ENCODE measurements at places on chromosomes 6 and 20.

DNA sequence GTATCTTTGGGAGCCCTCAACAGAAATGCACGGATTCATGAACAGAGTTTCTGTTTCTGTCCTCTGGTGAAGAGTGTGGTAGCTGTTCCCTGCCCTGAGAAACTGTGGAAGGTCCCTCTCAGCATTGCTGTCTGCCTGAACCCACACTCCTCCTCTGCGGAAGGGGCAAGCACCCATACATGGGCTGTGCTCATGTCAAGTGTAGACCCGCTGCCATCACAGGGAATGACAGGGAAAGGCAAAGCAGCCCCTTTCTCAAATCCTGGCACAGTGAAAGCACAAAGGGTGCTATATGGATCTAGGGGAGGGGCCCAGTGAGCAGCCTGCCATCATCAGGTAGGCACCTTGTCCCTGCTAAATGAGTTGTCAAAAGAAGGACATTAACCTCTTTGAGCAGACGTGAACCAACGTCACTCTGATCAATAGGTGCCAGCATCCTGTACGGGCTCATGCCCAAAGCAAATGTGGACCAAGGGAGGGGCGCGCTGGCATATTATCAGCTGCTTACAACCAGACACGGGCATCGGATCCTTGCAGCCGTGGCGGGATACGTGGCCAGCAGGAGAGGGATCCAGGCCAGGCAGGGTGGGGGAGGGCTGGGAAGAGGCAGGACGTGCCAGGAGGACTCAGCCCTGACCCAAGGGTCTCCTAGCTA lies 231.2 kb upstream of the PMEPA1 start:
- no peak for DNase-seq

DNA sequence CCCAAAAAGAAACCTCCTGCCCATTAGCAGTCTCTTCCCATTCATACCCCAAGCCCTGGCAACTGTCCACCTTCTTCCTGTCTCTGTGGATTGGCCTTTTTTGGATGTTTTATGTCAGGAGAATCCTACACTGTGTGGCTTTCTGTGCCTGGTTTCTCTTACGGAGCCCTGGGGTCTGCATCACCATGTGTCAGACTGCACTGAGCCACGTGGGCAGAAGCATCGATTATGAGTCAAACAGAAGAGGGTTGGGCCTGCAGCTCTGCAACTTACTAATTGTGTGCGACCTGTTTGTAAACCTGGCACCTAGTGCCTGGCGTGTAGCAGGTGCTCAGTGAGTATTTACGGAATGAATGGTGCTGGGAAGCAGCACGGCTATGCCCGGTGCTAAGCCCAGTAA lies 62.6 kb downstream of the IGF2R start:
- DNase-seq = no peak

DNA sequence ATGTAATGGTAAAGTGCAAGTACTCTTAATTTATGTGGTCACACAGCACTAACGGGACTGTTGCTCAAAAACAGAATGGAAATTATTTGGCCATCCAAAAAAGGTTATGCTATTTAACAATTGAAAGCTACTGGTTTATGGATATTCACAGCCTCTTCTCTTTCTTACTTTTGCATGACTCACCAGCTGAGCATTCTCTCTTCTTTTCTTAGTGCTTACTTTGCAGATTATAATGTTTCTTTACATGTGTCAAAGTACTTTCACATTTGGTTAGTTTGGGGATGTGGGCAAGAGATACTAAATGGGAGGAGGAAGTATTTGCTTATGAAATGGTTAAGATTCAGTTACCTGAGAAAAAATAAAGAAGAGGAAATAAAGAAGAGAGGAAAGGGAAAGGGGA lies 610.5 kb downstream of the HTR1B start:
- DNase-seq = no peak

- DNase-seq = no peak
Observed at GRCh38 chr20:60306105-60306504, 347.9 kb downstream of the CDH26 start.

DNA sequence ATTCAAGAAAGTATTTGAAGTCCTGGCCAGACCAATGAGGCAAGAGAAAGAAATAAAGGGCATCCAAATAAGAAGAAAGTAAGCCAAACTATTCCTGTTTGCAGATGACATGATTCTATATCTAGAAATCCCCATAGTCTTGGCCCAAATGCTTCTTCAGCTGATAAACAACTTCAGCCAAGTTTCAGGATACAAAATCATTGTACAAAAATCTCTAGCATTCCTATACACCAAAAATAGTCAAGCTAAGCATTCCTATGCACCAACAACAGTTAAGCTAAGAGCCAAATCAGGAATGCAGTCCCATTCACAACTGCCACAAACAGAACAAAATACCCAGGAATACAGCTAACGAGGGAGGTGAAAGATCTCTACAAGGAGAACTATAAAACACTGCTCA lies 60.1 kb upstream of the PHIP start:
- no peak for DNase-seq

GRCh38 chr6:166202321-166202733 lies 34.7 kb upstream of the TBXT start:
- DNase-seq = no peak

GRCh38 chr20:52953020-52953419 lies 19.1 kb upstream of the TSHZ2 start:
- no peak for DNase-seq

- DNase-seq = no peak
Observed at GRCh38 chr20:45835825-45836224, 2.2 kb downstream of the SNX21 start.

GRCh38 chr6:36829919-36830544 lies 9.2 kb downstream of the CPNE5 start:
- no peak for DNase-seq

DNA sequence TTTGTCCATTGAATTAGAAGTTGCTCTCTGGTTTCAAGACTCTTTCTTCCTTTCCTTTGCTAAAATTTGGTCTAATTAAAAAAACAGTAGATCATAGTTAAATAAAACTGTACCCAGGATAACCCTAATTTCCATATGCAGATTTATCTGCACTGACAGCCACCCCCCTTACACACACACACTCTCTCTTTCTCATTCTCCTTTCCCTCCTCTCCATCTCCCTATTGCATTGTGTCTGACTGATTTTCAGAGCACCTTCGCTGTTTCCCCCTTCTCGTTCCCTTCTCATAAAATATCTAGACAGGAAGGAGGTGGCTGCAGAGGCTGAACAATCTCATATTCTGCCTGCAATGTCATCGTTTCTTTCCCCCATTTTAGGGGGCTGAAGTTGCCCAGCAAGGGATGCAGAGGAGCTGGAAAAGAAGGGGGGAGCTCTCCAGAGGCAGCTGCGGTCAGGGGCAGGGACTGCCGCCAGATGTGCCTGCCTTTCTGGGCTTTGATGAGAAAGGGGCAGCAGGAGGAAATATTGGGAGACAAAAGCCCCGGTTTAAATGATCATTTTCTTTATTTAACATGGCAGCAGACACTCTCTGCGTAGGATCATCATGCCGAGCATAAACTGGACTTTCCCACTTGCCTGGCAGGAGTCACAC lies 22.5 kb upstream of the MMS22L start:
- DNase-seq = no peak

DNA sequence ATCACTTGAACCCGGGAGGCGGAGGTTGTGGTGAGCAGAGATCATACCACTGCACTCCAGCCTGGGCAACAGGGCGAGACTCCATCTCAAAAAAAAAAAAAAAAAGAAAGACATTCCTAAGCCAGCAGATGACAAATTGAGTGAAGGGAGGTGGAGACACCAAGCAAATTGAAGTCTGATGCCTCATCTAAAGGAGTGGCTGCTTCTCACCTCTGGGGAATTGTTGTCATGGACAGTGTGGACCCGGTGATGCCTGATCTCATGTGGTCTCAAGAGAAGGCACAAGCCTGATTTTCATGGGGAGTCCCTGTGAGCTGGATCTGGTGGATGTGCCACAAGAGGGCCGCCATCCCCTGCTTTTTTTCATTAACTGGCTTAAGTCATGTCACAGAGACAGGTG lies 272.0 kb downstream of the ZNF217 start:
- no peak for DNase-seq

GRCh38 chr6:168648240-168649125 lies 207.5 kb downstream of the SMOC2 start:
- no peak for DNase-seq

- DNase-seq = no peak
Observed at GRCh38 chr6:144718431-144718830, 433.3 kb downstream of the UTRN start.

GRCh38 chr20:49969234-49969633 lies 13.5 kb upstream of the SNAI1 start:
- DNase-seq = no peak

DNA sequence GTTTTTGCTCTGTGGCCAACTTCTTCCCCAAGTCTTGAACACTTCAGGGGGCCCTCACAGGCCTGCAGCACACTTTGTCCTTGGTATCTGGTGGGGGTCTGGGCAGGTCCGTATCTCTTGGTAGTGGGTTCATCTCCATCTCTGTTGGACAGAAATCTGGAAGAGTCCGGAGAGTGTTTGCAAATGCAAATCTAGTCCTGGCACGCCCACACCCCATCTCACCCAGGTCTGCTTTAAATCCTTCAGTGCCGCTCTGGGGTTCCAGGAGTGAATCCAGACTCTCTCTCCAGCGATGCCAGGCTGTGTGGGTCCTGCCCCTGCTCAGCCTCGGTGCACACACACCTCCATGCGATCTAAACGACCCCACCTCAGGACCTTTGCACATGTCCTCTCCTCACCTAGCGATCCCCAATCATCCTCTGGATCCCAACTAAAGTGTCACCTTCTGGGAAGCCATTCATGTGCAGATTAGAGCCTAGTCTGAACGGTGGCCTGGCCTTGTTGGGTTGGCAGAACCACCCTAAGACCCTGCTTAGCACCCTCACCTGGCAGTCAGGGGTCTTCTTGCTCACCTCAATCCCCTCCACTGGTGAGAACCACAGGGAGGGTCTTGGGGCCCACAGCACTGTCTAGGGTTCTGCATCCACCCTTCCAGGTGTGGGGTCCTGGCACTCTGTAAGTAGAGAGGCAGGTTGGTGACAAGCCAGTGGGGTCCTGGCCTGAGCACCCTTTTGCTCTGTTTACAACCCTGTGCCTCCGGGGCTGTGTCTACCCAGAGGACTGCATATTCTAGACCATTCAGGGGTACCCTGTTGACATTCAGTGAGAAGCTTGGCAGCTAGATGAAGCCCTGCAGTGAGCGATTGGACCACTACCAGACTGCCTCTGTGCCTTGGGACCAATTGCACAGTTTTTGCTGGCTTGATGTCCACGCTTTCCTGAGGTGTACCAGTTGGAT lies 100.8 kb downstream of the SYCP2 start:
- DNase-seq = no peak

GRCh38 chr6:43396408-43397149 lies 27.1 kb upstream of the ZNF318 start:
- DNase-seq = no peak

GRCh38 chr6:160101277-160102205 lies 20.1 kb upstream of the SLC22A1 start:
- no peak for DNase-seq

- DNase-seq = no peak
Observed at GRCh38 chr20:50067461-50067860, 45.5 kb downstream of the UBE2V1 start.

- peak; percentile 41 for DNase-seq
Observed at GRCh38 chr6:26223650-26224546, 136.7 kb downstream of the HFE start.

- DNase-seq = no peak
Observed at GRCh38 chr20:34904202-34904621, 27.8 kb downstream of the ACSS2 start.

DNA sequence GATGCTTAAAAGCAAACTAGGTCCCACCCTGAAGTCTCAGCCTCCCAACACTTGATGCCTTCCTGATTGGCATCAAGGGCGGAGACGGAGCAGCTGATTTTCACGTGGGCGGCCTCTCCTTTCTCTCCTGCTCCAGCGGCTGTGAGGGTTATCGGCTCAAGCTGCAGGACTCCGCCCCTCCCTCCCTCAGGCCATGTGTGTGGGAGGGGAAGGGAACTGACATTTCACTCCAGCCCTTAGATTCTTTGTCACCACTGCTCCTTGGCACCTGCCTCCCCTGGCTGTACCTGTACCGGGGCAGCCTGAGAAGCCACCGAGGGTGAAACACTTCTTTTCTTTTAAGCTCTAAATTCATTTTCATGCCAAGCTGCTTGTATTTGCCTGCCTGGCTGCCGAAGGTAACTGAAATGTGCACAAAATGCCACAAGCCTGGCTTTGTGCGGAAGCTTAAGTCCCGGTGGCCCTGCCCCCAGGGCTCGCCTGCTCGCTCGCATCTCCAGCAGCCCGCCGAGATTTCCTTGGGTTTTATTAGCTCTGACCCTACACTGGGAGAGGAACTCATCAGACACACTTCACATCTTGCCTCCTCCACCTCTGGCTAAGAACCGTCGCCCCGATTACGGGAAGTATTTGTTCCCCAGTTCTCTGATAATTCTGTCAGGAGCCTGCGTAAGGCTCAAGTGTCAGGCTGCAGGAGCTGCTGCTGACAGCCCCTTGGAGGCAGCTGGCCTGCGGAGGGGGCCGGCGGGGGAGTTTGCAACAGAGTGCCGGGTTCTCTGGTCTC lies 9.6 kb upstream of the CPNE5 start:
- DNase-seq = no peak

- DNase-seq = no peak
Observed at GRCh38 chr6:20839630-20840029, 305.4 kb downstream of the CDKAL1 start.

DNA sequence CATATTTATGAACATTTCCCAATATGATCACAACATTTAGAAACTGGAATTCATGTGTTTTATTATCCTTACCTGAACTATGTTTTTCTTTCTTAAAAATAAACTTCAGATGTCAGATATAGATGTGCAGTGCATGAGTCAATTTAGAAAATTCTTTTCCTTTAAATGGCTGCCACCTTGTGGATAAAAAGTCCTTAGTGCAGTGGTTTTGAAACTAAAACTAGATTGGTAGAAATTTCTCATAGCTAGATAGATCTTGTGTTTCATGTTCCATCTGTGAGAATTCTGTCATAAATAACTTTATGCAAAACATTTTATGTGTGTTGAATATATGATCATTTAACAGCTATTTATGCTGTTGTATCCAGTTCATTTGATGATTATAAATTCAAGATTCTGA lies 134.9 kb downstream of the KLHL32 start:
- DNase-seq = no peak

GRCh38 chr20:23298926-23299672 lies 51.5 kb upstream of the NXT1 start:
- no peak for DNase-seq

- no peak for DNase-seq
Observed at GRCh38 chr6:125406741-125407140, 105.0 kb upstream of the HDDC2 start.

- DNase-seq = no peak
Observed at GRCh38 chr6:135505648-135506047, 8.1 kb upstream of the AHI1 start.

DNA sequence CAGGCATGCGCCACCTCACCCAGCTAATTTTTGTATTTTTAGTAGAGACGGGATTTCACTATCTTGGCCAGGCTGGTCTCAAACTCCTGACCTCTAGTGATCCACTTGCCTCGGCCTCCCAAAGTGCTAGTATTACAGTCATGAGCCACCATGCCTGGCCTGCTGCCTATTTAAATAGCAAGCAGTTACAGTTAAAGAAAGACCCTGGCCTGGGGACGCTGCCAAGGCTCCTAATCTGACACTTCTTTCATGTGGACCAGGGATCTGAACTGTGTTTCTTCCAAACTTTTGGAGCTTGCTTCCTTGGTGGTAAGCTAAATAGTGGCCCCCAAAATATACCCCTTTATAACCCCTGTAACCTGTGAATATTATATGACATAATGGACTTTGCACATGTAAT lies 15.3 kb downstream of the PPARD start:
- no peak for DNase-seq

- no peak for DNase-seq
Observed at GRCh38 chr6:35454391-35455110, 2.4 kb downstream of the FANCE start.

- DNase-seq = no peak
Observed at GRCh38 chr20:50724851-50725723, 6.3 kb upstream of the PARD6B start.

All from activated CD8-positive, alpha-beta memory T cell treated with anti-CD3 and anti-CD28 coated beads for 1 hour (primary cell).